ENCODE measurements at places on chromosomes 5 and 9.

GRCh38 chr5:128493657-128494329 lies 44.3 kb downstream of the FBN2 start:
- DNase-seq, result no peak

DNA sequence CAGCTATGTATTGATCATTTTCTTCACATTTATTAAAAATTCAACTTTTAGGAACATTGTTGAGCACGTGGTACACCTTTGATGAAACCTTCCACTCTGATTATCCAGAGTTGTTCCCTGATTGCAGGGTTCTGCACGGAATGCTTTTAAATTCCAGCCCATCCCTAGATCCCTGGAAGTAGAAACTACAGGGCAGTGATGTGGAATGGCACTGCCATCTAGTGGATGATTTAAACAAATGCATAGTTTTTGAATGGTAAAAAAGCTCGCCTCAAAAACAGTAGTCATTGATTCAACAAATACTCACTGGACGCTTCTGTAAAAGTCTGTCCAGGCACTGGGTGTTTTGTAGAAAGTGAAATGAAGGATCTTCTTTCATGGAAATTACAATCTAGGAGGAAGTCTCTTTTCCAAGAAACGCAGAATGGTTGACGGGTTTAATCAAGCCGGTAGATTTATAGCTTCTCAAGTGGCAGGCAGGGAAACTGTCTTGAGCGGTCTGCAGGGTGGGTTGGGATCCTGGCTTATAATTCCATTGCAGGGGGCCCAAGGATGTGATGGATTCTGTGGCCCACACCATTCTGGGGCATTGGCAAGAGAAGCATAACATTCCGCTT lies 118.4 kb downstream of the ARHGAP26 start:
- DNase-seq, result no peak

- DNase-seq, result no peak
Measured at GRCh38 chr9:136694163-136694871, 7.1 kb upstream of the AGPAT2 start.

DNA sequence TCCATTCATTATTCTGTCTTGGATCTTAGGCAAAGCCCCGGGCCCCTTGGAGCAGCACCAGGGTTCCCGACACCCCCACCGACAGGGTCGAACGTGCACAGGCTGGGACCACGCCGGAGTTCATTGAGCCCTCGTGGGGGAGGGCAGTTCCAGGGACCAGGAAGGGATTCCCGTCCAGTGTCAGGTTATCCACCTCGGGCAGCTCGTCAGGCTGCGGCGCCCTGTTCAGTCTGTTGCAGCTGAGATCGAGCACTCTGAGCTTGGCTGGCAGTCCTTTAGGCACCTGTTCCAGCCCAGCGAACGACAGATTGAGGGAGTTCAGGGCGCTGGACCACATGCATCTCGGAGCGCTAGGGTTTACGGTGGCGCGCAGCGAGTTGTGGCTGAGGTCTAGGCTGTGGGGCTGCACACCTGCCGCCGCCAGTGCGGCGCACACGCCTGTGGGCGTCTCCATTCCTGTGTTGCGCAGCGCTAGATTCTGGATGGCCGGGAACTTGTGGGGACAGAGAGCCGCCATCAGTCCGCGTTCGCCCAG lies 1.1 kb downstream of the CD14 start:
- DNase-seq, result no peak

- no peak for DNase-seq
Measured at GRCh38 chr9:135883410-135884089, 23.8 kb downstream of the CAMSAP1 start.

DNA sequence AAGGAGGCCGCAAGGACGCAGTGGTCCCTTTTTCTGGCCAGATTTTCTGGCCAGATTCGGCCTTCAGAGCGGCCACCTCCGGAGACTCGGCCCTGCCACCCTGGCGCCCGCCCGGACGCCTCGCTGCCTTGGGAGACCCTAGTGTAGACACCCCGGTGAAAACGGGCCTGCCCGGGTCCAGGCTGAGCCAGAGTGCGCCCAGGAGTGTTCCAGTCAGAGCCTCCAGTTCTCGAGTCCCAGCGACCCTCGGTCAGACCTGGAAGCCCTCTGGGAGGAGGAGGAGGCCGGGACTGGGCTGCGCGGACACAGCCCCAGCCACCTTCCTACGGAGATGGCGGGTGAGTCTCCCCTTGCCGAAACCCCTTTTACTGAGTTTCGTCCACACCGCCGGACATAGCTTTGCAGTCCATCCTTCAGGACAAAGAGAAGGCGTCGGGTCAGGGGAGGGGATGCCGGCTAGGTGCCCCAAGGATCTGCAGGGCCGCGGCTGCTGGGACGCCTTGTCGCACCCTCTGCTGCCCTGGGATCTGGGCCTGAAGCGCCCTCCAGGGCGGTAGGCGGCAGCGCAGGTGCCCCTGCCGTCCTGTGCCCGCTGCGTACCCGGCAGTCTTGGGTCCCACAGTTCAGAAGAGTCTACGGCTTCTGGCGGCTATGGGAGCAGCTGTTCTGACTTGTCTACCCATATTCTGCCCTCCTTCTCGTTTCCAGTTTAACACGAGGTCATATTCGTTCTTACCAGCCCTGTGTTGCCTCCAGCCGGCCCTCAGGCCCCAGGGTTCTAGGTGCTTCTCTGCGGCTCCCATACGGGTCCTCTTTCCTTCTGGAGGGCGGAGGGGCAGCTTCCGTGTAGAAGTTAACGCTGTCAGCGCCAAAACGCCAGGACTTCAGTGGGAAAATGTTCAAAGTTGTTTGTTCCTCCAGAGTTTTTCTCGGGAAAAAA lies 1771.7 kb upstream of the CDH9 start:
- DNase-seq, result no peak

Measured in NCI-H1436 treated with DMSO at 0.1 percent for 48 hours (cell line).